Chondrocyte (in vitro differentiated cells): ENCODE measurements at places on chromosomes 11 and 22. TPM values are rescaled to one million over a fixed set of nuclear protein-coding genes. Genes with fewer than 3 reads are reported as not detected.

Gene WT1
- total RNA-seq: not detected in 3 replicates

Gene USP35
- total RNA-seq: 14.0 to 14.5 TPM (median 14.0 TPM) in 3 replicates

Gene PATE2
- not detected in 3 replicates for total RNA-seq

Gene WBP2NL
- total RNA-seq: not detected in 3 replicates

Gene APOA1
- total RNA-seq: not detected in 3 replicates

Gene ASPHD2
- 5.5 to 6.9 TPM (median 6.8 TPM) in 3 replicates for total RNA-seq

DNA sequence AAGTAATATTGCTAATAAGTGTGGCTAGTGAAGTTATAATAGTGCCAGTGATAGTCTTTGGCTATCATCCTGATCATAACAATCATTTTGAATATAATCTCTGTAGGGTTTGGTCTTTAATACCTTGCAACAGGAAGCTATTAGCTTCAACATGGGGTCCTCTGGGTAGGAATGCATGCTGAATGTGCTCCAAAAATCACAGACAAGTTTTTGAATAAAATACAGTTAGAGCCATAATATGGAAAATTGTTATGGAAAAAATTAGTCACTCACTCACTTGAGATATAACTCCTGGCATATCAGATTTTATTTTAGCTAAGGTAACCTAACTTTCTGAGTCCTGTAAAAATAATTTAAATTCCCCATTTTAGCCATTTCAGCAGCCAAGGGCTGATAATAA is 95.4 kb upstream of the MTMR2 start:
- H3K4me3 ChIP-seq: no peak overlapping the region
- no peak for DNase-seq
- no peaks in the 10 kb centered on the region for H3K36me3 ChIP-seq
- H3K27me3 ChIP-seq: no peaks in the 10 kb centered on the region
- H3K27ac ChIP-seq: no peak overlapping the region

GRCh38 chr11:45424411-45425180 is 138.5 kb upstream of the SYT13 start:
- no peak for DNase-seq
- H3K27ac ChIP-seq: no peak overlapping the region
- H3K4me3 ChIP-seq: no peak overlapping the region
- no peaks in the 10 kb centered on the region for H3K36me3 ChIP-seq

DNA sequence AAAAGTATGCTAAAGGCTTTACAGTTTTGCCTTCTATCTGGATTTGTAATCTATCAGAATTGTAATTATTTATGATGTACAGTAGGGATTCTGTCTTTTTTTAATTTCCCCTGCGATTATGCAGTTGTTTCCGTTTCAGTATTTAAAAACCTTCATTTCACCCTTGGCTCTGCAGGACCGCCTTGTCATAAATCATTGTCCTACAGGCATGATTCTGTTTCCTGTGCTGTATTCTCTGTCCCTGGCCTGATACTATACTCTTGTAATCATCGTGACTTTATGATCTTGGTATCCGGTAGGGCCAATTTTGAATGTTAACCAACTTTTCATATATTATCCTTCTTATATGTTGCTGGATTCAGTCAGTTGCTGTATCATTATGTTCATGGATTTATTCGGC is 151.7 kb downstream of the ATXN10 start:
- DNase-seq: no peak
- peaks cover 4% of the 10 kb centered on the region for H3K4me1 ChIP-seq
- H3K27me3 ChIP-seq: no peaks in the 10 kb centered on the region
- no peak overlapping the region for H3K4me3 ChIP-seq
- H3K36me3 ChIP-seq: peaks cover 15% of the 10 kb centered on the region
- H3K27ac ChIP-seq: no peak overlapping the region

GRCh38 chr22:20859615-20860014 is 808 bp downstream of the SNAP29 start:
- H3K4me1 ChIP-seq: peaks cover 40% of the 10 kb centered on the region
- no peaks in the 10 kb centered on the region for H3K27me3 ChIP-seq
- no peak for DNase-seq

DNA sequence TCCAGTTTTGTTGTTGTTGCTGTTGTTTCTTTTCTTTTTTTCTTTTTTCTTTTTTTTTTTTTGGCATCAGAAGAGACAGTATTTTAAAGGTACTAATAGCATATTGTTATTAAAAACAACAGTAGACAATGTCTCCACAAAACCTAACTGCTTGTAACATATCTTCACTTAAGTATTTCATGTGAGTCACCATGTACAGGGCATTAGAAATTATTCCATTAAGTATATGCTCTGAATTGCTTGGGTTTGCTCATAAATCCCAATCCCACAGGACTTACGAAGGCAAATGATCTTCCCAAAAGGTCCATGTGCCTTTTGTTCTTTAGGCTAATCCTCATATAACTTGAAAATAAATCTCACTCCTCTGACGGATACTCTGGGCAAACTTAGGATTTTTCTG is 35.9 kb downstream of the MAP6 start:
- H3K4me1 ChIP-seq: peaks cover 16% of the 10 kb centered on the region
- H3K27me3 ChIP-seq: peaks cover 4% of the 10 kb centered on the region
- H3K36me3 ChIP-seq: peaks cover 2% of the 10 kb centered on the region
- no peak overlapping the region for H3K27ac ChIP-seq
- DNase-seq: no peak
- no peak overlapping the region for H3K4me3 ChIP-seq

DNA sequence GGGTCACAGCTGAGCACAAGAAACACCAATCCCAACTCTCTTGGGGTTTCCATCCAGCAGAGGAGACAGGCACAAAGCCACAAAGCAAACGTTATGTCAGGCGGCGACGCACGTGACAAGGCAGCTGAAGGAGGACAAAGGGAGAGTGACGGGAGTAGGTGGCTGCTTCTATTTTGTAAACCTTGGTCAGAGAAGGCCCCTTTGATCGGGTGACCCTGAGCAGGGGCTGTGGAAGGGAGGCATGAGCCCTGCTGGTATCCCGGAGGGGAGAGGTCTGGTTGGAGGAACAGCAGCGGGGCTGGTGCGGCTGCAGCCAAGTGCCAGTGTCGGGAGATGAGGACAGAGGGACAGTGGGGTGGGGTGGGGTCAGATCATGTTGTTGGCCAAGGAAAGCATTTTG is 17.3 kb upstream of the RFPL3 start:
- DNase-seq: no peak
- no peak overlapping the region for H3K27ac ChIP-seq
- no peak overlapping the region for H3K4me3 ChIP-seq
- no peaks in the 10 kb centered on the region for H3K4me1 ChIP-seq
- peaks cover 40% of the 10 kb centered on the region for H3K27me3 ChIP-seq

- H3K27me3 ChIP-seq: peaks cover 15% of the 10 kb centered on the region
- H3K4me3 ChIP-seq: no peak overlapping the region
- peaks cover 30% of the 10 kb centered on the region for H3K4me1 ChIP-seq
- H3K36me3 ChIP-seq: no peaks in the 10 kb centered on the region
- H3K27ac ChIP-seq: no peak overlapping the region
- no peak for DNase-seq
Observed at GRCh38 chr11:46386674-46387073, 4.9 kb downstream of the CHRM4 start.

DNA sequence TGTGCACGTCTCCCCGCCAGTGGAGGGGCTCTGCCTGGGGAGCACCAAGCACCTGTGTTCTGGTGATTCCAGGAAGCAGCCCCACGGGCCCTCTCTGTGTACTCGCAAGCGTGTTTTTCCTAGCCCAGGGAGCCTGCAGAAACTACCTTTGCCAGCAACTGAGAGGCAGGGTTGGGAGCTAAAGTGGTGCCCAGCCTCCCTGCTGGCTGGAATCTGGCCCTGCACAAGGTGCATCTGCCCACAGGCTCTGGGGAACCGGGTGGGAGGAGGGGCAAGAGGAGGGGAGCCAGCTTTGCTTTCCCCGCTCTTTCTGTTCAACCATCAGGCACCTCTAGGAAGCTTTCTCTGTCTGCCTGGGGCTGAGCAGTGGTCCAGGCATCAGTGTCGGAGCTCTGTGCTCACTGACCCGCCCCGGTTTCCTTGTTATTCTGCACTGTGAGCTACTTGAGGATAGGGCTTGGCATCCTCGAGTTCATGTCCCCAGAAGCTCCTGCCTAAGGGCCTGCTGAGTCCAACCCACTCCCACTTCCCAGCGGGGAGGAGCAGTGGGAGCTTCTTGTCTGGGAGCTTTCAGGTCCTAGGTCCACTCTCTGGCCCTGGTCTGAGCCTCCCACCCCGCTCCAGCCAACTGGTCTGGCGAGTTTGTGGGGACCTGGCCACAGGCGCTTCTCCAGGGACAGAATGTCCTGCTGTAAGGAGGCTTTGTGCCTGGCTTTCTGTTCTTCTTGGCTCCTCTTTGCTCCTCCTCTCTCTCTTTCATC is 14.9 kb downstream of the DAGLA start:
- no peaks in the 10 kb centered on the region for H3K36me3 ChIP-seq
- H3K4me1 ChIP-seq: peaks cover 45% of the 10 kb centered on the region
- H3K4me3 ChIP-seq: no peak overlapping the region
- no peaks in the 10 kb centered on the region for H3K27me3 ChIP-seq

DNA sequence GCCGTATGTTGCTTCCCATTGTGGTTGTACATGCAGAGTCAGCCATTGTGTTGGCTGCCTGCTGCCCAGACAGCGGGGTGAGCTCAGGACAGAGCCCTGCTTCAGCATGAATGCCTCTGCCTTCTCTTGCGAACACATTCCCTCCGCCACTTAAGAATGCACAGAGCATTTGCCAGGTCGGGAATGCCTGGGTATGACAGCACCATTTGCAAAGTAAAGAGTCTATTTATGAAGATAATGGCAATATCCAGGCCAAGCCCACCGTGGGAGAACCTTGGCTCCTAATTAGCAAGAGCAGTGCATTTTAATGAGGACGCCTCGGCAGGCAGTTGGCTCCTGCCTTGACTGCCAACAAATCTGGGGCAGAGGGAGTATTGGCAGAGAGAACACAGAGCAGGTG is 62.5 kb upstream of the SORL1 start:
- no peak overlapping the region for H3K27ac ChIP-seq
- peaks cover 33% of the 10 kb centered on the region for H3K27me3 ChIP-seq
- no peaks in the 10 kb centered on the region for H3K4me1 ChIP-seq
- DNase-seq: no peak
- H3K36me3 ChIP-seq: no peaks in the 10 kb centered on the region

GRCh38 chr11:6474413-6474792 is 662 bp upstream of the TRIM3 start:
- peak overlapping the region; percentile 80 for H3K4me3 ChIP-seq
- no peaks in the 10 kb centered on the region for H3K27me3 ChIP-seq
- peaks cover 38% of the 10 kb centered on the region for H3K4me1 ChIP-seq
- no peak for DNase-seq
- H3K27ac ChIP-seq: peak overlapping the region; percentile 96

- H3K36me3 ChIP-seq: peaks cover 6% of the 10 kb centered on the region
- H3K4me1 ChIP-seq: peaks cover 80% of the 10 kb centered on the region
- no peak for DNase-seq
- no peaks in the 10 kb centered on the region for H3K27me3 ChIP-seq
Observed at GRCh38 chr22:42929838-42930155, 72.7 kb upstream of the ARFGAP3 start.

GRCh38 chr11:33630936-33631748 is 69.5 kb downstream of the C11orf91 start:
- no peaks in the 10 kb centered on the region for H3K36me3 ChIP-seq
- H3K4me1 ChIP-seq: peaks cover 12% of the 10 kb centered on the region
- no peak for DNase-seq

DNA sequence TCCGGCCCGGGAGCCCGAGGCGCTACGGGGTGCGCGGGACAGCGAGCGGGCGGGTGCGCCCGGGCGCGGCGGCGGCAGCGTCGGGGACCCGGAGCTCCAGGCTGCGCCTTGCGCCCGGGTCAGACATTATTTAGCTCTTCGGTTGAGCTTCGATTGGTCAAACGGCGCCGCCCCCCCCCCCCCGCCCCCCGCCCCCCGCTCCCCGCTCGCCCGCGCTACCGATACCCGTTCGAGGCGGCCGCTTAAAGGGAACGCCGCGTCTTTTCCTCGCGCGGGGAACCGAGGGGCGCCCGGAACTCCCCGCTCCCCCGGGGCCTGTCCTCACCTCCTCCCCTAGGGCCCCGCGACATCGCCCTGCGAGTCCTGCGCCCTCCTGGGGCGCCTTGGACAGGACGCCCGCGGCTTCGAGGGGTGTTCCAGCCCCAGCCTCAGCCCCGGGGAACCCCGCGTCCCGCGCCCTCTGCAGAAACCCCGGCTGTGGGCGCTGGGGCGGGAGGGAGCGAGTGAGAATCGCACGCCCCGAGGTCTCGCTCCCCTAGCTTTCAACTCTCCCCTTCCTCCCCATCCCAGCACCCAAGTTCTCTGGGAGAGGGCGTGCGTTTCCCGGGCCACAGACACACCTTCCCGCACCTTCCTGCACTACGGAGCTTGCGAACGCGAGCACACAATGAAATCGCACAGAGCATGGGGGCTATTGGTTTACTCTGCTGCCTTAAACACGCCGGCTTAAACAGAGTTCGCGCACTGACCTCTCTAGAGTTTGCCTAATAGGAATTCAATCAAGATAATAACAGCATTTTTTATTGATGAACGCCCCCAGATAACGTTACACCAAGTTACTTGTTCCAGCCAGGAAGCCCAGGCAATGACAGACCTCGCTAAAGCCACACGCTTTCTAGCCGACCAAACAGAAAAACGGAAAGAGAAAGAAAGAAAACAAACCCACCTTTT is at the start of gene BDNF:
Gene BDNF (minus strand): TSS at position 105 of the 951 bp plus-strand sequence. CDS start 41,891 bp downstream, outside the sequence.
- no peaks in the 10 kb centered on the region for H3K36me3 ChIP-seq
- H3K27ac ChIP-seq: peak within 1 kb of the TSS; percentile 68
- peak within 1 kb of the TSS; percentile 92 for H3K4me3 ChIP-seq
- H3K27me3 ChIP-seq: no peaks in the 10 kb centered on the region
- peaks cover 54% of the 10 kb centered on the region for H3K4me1 ChIP-seq
- peak; percentile 72 for DNase-seq

DNA sequence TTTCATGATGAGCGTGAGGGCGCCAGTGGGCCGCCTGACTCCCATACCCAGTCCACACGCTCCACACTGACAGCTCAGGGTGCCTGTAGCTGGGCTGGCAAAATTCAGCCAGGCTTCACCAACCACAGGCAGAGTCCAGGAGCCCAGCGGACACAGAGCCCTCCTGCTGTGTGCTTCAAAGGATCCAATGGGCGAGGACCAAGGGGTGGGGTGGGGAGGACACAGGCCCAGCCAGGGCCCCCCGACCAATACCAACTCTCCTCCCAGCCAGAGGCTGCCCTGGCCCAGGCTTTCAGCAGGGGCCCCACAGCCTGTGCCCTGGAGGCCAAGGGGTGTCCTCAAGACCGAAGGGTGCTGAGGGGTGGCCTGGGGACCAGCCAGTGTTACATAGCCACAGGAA is 336.1 kb downstream of the CTTN start:
- no peaks in the 10 kb centered on the region for H3K4me1 ChIP-seq
- no peak overlapping the region for H3K4me3 ChIP-seq
- DNase-seq: peak; percentile 77

GRCh38 chr11:65353900-65354264 is 669 bp upstream of the TIGD3 start:
- peaks cover 10% of the 10 kb centered on the region for H3K36me3 ChIP-seq
- H3K27ac ChIP-seq: peak overlapping the region; percentile 87
- no peaks in the 10 kb centered on the region for H3K27me3 ChIP-seq
- H3K4me3 ChIP-seq: peak overlapping the region; percentile 75

- peaks cover 9% of the 10 kb centered on the region for H3K4me1 ChIP-seq
- DNase-seq: no peak
- no peak overlapping the region for H3K4me3 ChIP-seq
- H3K27ac ChIP-seq: no peak overlapping the region
- no peaks in the 10 kb centered on the region for H3K27me3 ChIP-seq
Observed at GRCh38 chr11:77661670-77662069, 24.1 kb upstream of the CLNS1A start.

DNA sequence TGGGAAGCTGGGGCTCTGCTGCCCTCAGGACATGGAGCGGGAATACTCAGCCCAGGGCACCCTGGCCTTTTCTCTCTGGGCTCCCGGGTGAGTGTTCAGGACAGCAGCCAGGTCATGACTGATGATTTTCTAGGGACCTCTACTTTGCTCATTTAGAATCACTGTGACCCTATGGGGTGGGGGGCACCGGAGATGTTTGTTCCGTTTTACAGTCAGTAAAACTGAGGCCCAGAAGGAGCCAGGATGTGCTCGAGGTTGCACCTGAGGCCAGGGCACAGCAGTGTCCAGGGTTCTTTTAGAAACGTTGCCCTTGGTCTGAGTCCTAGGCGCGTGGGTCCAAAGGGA is 48.1 kb downstream of the SMIM38 start:
- H3K36me3 ChIP-seq: no peaks in the 10 kb centered on the region
- peaks cover 3% of the 10 kb centered on the region for H3K4me1 ChIP-seq
- no peak overlapping the region for H3K4me3 ChIP-seq
- no peak overlapping the region for H3K27ac ChIP-seq
